Activated naive CD8-positive, alpha-beta T cell treated with anti-CD3 and anti-CD28 coated beads, Interleukin-2, amount 10 ng/mL, durations not matched to agents 7 days and 5 days (primary cell): ENCODE measurements at places on chromosomes 3 and 15. TPM values are rescaled to one million over a fixed set of nuclear protein-coding genes. Genes with fewer than 3 reads are reported as not detected.

Gene UBAP1L
- 7.2 TPM for total RNA-seq

DNA sequence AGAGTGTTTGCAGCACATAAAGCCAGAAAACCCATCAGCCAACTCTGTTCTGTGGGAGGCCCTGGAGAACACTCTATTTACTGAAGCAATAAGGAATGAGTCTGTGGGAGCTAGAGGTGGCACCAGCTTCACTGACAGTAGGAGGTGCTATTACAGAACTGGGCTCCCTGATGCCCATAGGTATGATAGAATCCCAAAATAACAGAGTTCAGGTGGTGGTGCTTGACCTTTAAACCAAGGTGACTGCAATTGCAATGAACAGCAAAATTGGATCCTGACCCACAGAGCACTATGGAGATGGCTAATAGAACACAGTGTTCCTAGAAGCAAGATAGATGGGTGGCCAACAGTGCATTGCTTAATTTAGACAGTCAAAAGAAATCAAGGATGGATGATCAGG, 95.4 kb upstream of the RNU6-1 start:
- no peak for DNase-seq

DNA sequence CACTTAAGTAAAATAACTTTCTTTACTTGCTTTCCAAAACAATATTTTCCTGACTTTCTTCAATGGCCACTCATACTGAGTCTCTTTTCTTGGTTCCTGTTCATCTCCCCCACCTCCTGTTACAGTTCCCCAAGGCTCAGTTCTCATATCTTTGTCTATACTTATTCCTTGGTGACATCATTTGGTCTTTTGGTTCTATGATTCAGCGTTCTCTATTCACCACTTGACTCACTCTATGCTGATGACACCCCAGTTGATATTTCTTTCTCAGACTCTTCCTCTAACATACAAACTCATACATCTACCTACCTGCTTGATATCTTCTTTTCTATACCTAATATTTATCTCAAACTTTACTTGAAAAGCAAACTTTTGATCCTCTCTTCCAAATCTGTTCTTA, 85.0 kb upstream of the P3H2 start:
- DNase-seq, result no peak

DNA sequence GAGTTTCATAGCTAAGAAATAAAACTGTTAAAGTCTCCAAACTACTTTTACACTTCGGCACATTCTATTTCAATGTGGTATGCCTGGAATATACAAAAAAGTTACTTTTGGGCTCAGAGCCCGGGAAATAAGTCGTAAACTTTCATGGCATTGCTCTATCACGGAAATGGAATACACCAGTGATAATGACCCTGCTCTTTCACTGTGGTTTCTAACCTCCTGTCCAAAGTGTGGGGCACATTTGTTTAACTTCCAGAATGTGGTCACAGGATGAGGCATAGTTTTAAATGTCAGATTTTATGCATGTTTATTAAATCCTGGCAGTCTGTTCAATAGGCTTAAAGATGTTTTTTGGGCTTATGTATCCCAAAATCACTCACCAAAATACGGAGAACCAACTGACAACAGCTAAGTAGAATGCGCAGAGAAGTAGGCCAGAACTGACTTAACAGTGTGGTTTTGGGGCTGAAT, 5.1 kb downstream of the CXCR6 start:
- no peak for DNase-seq

Gene IMPG2
- 0.42 TPM for total RNA-seq

Gene TM4SF18
- total RNA-seq, result not detected

DNA sequence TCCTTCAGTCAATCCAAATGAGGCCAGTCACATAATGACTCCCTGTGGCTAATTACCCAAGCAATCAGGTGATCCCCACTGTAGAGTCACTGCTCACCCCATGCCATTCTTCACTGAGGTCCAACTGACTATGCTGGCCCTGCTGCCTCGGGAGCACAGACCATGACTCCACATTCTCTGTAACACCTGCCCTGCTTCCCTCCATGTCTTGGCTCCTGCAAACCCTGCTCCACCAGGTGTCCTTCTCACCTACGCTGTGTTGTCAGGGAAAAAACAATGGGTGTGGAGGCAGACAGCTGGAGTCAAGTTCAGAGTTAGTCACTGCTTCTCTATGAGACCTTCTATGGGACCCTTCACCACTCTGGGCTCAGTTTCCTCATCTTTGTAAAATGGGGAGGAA, 6.1 kb upstream of the SFMBT1 start:
- no peak for DNase-seq
